ENCODE measurements at places on chromosomes 12 and 14.

- no peak for DNase-seq
These were observed 15.1 kb downstream of the NCKAP5L start for GRCh38 chr12:49813131-49813530.

GRCh38 chr12:112422531-112422930, 3.8 kb downstream of the PTPN11 start:
- no peak for DNase-seq

- no peak for DNase-seq
These were observed 1.1 kb upstream of the CLEC2D start for GRCh38 chr12:9668161-9669018.

DNA sequence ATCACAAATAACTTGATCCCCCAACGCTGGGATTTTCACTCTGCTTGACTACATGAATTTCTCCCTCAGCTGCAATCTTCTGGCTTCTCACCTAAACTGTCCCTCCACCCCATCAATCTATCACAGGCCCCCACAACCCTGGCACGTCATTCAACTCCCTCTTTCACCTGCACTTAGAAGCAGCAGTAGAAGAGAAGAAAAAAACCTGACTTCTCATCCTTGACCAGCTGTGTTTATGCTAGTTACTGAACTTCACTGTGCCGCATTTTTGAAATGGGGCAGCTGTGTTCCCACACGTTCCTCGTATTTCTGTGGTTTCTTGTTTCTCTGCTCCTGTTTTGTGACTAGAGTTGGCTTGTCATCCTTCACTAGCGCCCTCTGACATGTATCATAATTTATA, 35.0 kb downstream of the ITPR2 start:
- no peak for DNase-seq

DNA sequence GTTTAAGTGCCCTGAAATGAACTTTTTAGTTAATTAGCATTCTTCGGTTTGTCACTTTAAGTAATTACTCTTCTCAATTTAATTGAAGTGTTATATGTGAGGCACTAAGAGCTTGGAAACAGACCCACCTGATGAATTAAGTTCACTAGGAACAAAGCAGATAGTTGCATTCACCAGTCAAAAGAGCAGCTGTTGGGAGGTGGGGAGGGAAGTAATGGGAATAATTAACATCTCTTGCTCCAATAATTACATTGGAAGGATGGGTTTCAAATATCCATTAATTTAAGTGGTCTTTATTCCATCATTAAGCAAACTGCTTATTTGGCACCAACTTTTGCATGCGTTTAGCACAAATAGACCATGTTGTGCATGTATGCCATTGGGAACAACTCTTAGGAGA, 667.2 kb downstream of the GALC start:
- DNase-seq, result no peak

- no peak for DNase-seq
These were observed 58.8 kb upstream of the FOXG1 start for GRCh38 chr14:28707814-28708213.

DNA sequence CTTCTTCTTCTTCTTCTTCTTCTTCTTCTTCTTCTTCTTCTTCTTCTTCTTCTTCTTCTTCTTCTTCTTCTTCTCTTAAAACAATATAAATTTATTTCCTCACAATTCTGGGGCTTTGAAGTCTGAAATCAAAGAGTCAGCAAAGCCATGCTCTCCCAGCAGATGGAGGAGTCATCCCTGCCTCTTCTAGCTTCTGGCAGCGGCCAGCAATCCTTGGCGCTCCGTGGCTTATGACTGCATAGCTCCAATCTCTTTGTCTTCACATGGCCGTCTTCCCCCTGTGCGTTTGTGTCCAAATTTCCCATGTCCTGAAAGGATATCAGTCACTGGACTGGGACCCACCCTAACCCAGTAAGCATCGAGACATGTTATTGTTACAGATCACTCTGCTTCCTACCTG, 22.9 kb downstream of the KCNA1 start:
- no peak for DNase-seq

DNA sequence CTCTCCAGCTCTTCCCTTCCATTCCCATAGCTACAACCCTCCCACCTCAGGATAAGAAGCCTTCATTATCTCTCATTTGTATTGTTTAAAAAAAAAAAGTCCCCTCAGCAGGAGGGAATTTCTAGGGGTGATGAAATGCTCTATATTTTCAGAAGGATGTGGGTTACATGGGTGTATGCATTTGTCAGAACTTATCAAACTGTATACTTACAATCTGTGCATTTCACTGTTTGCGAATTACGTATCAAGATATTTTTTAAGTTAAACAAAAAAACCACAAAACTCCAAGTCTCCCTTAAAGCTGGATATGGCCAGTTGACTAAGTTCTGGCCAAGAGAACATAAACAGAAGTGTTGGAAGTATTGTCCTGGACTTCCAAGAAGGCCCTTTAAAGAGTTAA, 2.0 kb upstream of the FKBP11 start:
- DNase-seq, result no peak

- no peak for DNase-seq
These were observed 11.1 kb downstream of the GALNT16 start for GRCh38 chr14:69270795-69271708.

- no peak for DNase-seq
These were observed 16.0 kb upstream of the CDK17 start for GRCh38 chr12:96416033-96416799.

DNA sequence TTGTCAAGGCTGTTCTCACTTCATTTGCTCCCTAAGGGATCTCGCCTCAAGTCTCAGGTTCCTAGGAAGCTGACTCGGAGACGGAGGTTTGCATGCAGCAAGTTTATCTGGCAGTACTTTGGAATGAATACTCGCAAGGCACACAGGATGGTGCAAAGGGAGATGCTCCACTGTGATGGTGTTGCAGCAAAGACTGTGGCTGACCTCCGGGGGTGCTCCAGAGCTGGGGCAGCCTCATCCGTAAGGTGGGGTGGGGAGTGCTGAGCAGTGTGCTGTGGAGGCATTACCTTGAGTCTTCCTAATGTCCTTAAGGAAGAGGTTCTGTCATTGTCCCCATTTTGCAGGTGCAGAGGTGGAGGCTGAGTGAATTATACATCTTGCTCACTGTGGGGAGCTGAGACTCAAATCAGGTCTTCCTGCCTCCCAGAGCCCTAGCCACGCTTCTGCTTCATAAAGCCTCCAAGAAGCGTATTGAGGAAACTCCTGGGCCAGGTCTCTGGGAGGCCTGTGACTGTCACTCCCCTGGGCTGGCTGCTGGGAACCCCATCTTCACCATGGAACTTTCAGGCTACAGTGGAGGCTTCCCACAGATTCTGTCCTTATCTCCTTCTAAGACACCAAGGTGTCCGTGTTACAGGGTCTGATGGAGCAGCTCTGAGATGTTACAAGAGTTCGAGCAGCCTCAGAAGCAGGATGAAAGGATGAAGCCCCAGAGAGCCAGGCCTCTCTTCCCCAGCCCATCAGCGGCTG, 39.5 kb downstream of the GALNT16 start:
- no peak for DNase-seq

DNA sequence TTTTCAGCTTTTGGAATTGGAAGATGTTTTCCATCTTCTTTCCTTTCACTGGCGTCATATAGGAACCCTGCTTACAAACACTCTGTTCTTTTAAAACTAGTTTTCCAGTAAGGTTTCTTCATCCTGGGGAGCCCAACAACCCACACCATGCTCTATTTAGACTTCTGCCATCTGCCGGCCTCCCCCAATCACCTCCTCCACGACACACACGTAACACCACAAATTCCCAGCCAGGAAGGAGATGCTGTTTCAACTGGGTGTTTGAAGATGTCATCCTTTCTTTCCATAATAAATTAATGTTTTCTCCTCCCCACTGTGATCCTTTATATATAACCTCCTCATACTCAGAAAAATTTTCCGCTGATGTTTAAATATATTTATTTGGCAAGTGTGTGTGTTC, 231.4 kb upstream of the DDHD1 start:
- no peak for DNase-seq

Measured in activated CD4-positive, alpha-beta T cell treated with anti-CD3 and anti-CD28 coated beads for 1 hour (primary cell).